ENCODE measurements at places on chromosomes 5 and 9.

DNA sequence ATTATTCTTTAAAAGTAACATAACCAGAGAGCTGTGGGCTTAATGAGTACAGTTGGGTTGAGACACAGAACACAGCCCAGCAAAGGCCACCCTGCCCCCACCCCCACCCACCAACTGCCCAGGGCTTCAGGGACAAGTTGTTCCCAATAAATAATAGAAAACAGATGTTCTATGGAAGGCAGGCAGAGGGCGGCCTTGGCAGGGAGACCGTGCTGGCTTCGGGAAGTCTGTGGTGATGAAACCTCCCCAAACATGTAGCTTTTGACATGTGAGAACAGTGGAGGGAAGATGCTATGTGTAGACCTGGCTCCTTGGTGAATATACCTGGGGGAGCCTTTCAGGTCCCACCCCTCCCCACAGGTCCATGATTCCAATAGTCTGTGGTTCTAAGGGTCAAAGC lies 10.0 kb downstream of the TRAF1 start:
- DNase-seq = no peak

- no peak for DNase-seq
These were observed 1.5 kb downstream of the PLPPR1 start for GRCh38 chr9:101030086-101030391.

DNA sequence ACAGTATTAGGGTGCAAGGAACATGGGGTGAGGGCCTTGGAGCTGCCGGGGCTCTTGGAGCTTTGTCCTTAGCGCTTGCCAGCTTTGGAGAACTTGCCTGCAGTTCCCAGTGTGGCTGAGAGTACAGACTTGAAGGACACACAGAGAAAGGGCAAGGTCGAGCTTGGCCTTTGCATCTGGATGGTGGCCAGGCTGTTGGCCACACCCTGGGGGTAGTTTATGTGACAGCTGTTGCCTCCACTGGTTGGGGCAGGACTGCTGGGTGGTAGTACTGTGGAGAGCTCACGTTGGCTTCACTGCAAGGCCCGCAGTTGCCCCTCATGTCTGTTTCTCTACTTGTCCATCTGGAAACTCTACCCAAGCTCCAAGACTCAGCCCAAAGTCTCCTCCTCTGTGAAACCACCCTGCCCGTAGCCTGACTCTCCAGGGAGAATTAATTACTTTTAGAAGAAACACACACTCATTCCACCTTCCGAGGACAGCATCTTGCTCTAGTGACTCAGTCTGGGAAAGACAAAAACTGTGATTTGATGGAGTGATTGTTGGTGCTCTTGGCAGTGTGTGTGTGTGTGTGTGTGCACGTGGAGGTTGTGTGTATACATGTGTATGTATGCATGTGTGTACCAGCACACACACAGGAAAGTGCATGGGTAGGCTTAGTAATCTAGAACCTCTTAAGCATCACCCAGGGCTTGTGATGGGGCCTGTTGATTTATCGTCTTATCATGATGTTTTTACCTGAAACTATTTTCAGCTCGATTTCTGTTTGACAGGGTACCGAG lies 57.8 kb downstream of the TENT4A start:
- DNase-seq = no peak

DNA sequence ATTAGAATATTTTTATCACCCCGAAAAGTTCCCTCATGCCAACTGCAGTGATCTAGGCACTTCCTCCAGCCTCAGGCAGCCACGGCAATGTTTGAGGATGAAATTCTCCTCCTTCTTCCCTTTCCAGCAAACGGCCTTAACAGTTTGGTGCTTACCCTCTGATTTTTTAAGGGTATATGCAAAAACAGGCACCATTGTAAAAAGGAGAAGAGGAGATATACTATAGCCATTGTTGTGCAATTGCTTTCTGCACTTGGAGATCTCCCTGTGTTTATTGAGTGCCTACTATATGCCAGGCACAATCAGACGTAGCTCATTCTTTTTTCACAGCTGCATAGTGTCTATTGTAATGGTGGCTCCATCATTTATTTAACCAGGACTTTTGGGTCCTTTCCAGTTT lies 29.4 kb downstream of the GSN start:
- DNase-seq = no peak

- DNase-seq = no peak
These were observed 34.4 kb upstream of the TAF11L2 start for GRCh38 chr5:17463653-17464052.

DNA sequence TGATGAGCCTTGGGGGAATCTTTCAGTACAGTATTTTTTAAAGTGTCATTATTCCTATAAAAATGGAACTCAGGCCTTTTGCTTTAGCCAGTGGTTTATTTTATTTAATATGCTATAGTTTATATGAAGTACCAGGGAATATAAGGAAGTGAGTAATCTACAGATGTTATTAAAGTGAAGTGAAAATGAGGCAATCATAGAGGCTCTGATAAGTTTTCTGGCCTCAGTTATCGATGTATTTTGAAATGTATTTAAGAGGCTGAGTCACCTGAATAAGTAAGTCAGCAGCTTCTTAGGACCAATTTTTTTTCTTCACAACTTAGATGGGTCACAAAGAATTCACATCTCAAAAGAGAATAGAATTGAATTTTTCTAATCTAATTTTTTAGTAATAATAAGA lies 829.0 kb downstream of the DNAH5 start:
- no peak for DNase-seq

GRCh38 chr5:119476341-119476740 lies 24.0 kb downstream of the HSD17B4 start:
- DNase-seq = no peak

- no peak for DNase-seq
These were observed 32.8 kb upstream of the TGFBI start for GRCh38 chr5:135995976-135996375.

GRCh38 chr9:82168585-82168984 lies 180.0 kb downstream of the SPATA31D1 start:
- DNase-seq = no peak

DNA sequence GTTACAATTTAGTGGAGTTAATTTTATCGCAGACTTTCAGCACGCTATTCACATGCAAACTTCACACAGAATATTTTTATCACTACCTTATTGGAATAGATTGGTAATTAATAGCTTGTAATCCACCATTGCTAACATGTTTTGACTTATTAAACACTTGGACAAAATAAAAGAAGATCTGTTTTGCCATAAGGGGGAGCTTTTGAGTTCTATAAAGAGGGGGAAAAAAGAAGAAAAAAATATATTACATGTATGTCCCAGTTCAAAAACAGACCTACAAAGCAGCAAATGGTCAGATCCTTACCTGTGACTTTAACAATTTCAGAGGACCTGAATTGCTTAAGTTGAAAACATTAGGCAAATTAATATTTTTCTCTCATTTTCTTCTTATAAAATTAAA lies 1.2 kb upstream of the PAPPA start:
- DNase-seq = no peak

- no peak for DNase-seq
These were observed 185.7 kb downstream of the ESM1 start for GRCh38 chr5:54799645-54800044.

GRCh38 chr9:69047371-69047770 lies 11.8 kb downstream of the FXN start:
- no peak for DNase-seq

DNA sequence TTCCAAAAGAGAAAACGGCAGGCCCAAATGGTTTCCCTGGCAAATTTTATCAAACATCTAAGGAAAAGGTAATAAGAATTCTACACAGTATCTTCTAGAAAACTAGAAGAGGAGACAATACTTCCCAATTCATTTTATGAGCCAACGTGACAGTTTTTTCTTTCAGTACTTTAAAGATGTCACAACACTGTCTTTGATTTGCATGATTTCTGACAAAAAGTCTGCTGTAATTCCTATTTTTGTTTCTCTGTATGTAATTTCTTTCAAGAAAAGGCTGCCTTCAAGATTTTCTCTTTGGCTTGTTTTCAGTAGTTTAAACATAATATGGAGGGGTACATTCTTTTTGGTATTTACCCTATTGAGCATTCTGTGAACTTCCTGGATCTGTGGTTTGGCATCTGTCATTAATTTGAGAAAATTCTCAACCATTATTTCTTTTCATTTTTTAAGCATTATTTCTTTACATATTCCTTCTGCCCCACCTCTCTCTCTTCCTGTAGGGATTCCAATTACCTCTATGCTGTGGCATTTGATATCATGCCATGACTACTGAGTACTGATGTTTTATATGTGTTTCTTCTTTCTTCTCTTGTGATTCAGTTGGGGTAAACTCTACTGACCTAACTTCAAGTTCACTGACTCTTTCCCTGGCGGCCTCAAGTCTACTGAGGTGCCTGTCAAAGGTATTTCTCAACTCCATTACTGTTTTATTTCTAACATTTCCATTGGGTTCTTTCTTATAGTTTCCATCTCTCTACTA lies 32.2 kb downstream of the ANKS6 start:
- no peak for DNase-seq

DNA sequence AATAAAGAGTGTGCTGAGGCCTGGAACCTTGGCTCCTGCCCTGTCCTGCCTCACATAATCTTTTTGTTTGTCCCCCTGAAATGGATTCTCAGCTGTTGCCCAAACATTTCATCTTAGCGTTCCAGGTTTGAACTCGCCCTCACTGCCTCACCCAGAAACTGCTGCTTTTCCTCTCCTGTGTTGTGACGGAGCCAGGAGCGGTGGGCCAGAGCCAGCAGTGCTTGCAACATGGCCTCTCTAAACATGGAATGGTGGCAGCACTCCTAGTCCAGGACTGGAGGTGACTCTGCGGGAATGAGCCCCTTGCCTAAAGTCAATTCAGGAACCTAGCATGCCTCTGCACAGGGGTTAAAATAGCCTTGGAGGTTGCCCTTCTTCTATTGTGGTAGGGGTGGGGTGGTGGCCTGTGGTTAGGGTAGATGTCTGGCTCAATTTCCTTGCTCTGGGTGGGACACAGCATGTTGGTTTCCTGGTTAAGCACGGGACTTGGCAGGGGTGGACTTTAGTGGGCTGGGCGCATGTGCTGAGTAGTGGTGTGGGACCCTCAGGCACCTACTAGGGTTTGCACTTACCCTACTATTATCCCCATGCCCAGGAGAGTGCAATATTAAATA lies 101.6 kb downstream of the SLC25A46 start:
- no peak for DNase-seq

DNA sequence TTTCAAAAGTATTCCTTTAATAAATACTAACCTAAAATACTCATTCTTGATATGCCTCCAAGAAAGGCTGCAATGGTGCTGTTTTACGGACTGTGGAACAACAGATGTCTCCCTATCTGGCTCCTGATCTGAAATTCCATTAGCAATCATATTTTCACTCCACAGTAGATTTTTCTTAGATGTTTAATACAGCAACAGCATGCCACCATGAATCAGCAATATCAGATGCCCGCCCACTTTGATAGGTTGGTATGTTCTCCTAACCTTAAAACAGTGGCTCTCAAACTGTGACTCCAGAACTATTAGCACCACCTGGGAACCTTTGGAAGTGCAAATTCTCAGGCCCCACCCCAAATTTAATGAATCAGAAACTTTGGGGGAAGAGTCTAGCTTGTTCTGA lies 110.2 kb downstream of the MLLT3 start:
- DNase-seq = peak; percentile 24

DNA sequence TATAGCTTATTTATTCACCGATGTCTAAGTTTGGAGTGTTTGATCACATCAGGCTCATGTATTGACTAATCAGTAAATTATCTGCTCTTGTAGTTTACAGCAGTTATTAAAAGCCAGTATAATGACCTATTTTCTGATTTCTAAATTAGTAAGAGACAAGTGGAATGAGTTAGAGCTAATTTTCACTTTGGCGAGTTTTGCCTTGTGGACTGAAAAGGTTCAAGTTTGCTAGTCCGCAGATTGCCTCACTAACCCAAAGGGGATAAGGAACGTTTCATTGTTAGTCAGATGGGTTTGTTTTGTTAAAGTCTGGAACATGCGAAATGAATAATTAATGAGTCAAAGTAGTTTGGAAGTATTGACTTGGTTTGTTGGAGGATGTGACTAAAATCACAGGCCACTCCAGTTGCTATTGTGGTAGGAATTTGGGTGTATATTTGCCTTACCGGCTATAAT lies 40.1 kb downstream of the SMARCA2 start:
- DNase-seq = no peak

DNA sequence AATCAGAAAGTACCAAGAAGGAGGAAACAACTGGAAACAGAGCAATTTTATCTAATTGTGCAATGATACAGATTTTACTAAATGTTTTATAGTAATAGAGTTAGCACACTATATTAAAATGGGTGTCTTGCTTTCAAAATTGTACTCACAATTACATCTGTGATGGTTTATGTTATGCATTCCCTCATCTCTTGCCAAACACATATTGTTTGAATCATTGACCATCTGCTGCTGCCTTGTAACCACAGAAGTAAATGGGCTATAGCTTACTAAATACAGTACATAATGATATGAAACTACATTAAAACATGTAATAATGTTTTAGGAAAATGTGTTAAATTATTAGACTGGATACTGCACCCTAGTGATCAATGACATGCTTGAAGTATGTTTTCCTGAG lies 158.1 kb downstream of the SLC25A46 start:
- DNase-seq = peak; percentile 56

- peak; percentile 8 for DNase-seq
These were observed 126.5 kb downstream of the MYO10 start for GRCh38 chr5:16809395-16810207.

DNA sequence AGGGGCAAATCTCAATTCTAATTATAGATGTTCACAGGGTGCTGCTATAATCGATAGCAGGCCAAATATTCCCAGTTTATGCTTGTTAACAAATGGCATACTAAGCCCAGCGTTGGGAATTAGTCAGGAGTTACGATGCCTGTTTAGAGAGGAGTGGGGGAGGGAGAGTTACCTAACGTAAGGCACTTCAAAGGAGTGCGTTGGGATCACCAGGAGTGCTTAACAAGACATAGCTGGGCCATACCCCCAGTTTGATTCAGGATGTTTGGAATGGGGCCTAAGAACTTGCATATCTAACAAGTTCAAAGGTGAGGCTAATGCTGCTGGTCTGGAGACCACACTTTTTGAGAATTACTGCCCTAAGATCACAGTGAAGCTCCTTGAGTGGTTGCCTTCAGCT lies 14.5 kb upstream of the SRP19 start:
- no peak for DNase-seq

DNA sequence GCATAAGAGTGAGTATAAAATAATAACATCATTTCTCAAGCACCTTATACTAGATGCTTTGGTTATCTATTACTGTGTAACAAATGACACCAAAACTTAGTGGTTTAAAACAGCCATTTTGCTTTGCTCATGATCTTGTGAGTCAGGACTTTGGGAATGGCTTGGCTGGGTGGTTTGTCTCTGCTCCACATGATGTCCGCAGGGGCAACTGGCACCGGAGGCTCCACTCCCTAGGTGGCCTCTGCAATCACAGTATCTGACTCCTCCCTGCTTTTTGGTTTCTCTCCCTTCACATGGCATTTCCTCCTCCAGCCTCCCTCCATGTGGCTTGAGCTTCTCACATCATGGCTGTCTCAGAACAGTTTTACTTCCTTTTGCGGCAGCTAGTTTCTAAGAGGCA lies 259.5 kb downstream of the GAS1 start:
- no peak for DNase-seq

Data from AG04450 (cell line).